ENCODE measurements at places on chromosomes 5 and 9. TPM values are rescaled to one million over a fixed set of nuclear protein-coding genes. Genes with fewer than 3 reads are reported as not detected.

DNA sequence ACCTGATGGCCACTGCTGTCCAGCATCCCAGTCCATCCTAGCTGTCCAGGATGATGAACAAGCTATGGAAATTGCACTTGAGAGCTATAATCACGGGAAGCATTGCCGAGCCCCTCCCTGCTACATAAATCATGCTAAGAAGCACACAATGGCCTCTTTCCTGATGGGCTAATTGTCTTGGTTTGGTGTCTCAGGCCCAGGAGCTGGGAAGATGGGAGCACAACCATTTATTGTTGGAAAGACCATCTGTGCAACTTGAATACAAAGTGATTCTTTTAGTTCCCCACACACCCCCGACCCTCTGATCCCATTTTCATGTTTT is 80.4 kb downstream of the RGS3 start:
- H3K4me3 ChIP-seq: no peak overlapping the region
- peaks cover 6% of the 10 kb centered on the region for H3K36me3 ChIP-seq
- H3K27ac ChIP-seq: peak overlapping the region; percentile 95
- peaks cover 64% of the 10 kb centered on the region for H3K4me1 ChIP-seq

GRCh38 chr9:71487061-71487460 is 281.3 kb downstream of the CEMIP2 start:
- DNase-seq: no peak
- H3K27me3 ChIP-seq: peaks cover 12% of the 10 kb centered on the region
- no peak overlapping the region for H3K4me3 ChIP-seq
- no peak overlapping the region for H3K27ac ChIP-seq
- no peaks in the 10 kb centered on the region for H3K36me3 ChIP-seq

- DNase-seq: no peak
- no peaks in the 10 kb centered on the region for H3K36me3 ChIP-seq
- H3K27me3 ChIP-seq: no peaks in the 10 kb centered on the region
- H3K4me1 ChIP-seq: peaks cover 10% of the 10 kb centered on the region
- H3K27ac ChIP-seq: no peak overlapping the region
Measured at GRCh38 chr5:10453545-10453944, 11.9 kb downstream of the ROPN1L start.

- H3K4me1 ChIP-seq: peaks cover 19% of the 10 kb centered on the region
- H3K27me3 ChIP-seq: no peaks in the 10 kb centered on the region
- no peak overlapping the region for H3K27ac ChIP-seq
- no peak overlapping the region for H3K4me3 ChIP-seq
Measured at GRCh38 chr9:123685489-123686083, 244.3 kb downstream of the DENND1A start.

DNA sequence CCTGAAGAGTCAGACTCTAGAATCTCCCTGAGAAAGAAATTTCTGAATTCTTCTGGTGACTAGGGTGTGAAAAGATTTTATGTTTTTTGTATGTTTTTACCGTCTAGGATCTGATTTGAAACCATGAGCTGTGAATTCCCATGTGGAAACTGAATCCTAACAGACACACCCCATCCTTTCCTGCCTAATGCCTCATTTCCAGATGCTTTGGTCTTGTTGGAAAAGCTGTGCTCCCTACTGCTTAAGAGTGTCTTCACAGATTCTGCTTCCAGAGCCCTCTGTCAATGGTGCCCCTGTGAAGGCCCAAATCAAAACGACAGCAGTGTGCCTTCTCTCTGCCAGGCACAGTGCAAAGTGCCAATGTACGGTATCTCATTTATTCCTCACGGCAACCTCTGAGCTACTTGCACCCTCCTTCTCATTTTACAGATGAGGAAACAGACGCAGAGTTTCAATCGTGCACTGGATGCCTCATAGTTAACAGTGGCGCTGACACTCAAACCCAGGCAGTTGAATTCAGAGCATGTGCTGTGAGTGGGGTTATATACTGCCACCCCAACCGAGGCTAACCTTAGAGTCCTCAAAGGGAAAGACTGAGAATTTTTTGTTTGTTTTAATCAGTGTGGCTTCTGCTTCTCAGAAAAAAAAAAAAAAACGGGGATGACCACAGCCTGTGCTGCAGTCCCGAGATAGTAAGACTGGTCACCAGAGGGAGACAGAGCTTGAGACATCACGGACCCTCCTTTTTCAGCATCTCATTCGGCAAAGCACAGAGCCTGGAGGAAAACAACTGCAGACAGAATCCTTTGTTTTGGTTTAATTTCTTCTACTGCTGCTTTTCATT is 188.4 kb downstream of the SNCAIP start:
- no peaks in the 10 kb centered on the region for H3K4me1 ChIP-seq
- no peaks in the 10 kb centered on the region for H3K27me3 ChIP-seq
- H3K27ac ChIP-seq: no peak overlapping the region
- no peaks in the 10 kb centered on the region for H3K36me3 ChIP-seq

- H3K27ac ChIP-seq: no peak overlapping the region
- DNase-seq: no peak
- H3K4me3 ChIP-seq: no peak overlapping the region
- H3K36me3 ChIP-seq: no peaks in the 10 kb centered on the region
- no peaks in the 10 kb centered on the region for H3K27me3 ChIP-seq
Measured at GRCh38 chr5:172906436-172906835, 52.8 kb upstream of the RPL26L1 start.

ANKRD18B gene
- 3.9 TPM for total RNA-seq

OLFML2A gene
- not detected for total RNA-seq
